Stimulated activated CD4-positive, alpha-beta T cell treated with anti-CD3 and anti-CD28 coated beads, Interleukin-15, amount 100 ng/mL, for 24 hours (primary cell): ENCODE measurements at places on chromosomes 7 and 10.

- no peak for DNase-seq
Measured at GRCh38 chr10:58856508-58857240, 319.8 kb upstream of the PHYHIPL start.

DNA sequence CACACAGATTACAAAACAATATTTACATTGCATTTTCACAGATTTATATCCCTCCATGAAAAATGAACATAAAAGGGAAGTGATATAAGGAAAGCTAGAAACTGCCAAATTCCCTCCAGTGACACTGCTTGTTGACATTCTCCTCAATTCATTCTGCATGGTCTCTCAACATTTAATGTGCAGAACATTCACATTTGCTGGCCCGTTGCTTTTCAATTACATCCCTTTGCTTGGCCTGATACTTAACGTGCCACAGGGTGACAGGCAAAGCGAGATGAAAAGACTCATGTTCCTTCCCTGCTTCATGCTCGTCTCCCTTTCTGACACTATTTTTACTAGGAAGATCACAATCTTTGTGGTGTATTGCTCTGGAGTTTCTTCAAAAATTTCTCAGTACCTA lies 1019.7 kb upstream of the LRRN3 start:
- no peak for DNase-seq

- no peak for DNase-seq
Measured at GRCh38 chr7:111265394-111265793, 174.5 kb downstream of the LRRN3 start.

- no peak for DNase-seq
Measured at GRCh38 chr10:74234569-74234968, 83.5 kb downstream of the ADK start.

GRCh38 chr7:38658921-38659320 lies 27.7 kb upstream of the AMPH start:
- DNase-seq = no peak

DNA sequence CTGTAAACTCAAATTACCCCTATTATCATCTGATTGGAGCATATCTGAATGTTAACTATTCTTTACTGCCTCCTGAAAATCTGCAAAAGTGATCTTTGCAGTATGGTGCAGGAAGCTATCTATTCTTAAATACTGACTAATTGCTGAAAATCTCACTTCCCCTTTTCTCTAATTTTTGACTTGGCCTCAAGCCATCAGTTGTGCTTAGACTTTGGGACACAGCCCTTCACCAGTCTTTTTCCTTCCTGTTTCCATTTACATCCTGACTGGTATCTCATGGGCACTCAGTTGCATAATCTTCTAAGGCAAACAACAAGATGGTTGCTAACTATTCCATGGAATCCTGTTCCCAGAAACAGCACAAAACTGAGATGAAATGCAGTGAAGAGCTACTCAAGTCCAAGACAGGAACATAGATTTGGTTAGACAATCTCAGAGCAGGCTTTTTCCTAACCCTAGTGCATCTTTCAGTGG lies 228.5 kb downstream of the SORCS1 start:
- DNase-seq = no peak

- DNase-seq = peak; percentile 15
Measured at GRCh38 chr7:10940704-10941355, 32.8 kb upstream of the PHF14 start.

- no peak for DNase-seq
Measured at GRCh38 chr7:33650828-33651227, 254.5 kb upstream of the BMPER start.

DNA sequence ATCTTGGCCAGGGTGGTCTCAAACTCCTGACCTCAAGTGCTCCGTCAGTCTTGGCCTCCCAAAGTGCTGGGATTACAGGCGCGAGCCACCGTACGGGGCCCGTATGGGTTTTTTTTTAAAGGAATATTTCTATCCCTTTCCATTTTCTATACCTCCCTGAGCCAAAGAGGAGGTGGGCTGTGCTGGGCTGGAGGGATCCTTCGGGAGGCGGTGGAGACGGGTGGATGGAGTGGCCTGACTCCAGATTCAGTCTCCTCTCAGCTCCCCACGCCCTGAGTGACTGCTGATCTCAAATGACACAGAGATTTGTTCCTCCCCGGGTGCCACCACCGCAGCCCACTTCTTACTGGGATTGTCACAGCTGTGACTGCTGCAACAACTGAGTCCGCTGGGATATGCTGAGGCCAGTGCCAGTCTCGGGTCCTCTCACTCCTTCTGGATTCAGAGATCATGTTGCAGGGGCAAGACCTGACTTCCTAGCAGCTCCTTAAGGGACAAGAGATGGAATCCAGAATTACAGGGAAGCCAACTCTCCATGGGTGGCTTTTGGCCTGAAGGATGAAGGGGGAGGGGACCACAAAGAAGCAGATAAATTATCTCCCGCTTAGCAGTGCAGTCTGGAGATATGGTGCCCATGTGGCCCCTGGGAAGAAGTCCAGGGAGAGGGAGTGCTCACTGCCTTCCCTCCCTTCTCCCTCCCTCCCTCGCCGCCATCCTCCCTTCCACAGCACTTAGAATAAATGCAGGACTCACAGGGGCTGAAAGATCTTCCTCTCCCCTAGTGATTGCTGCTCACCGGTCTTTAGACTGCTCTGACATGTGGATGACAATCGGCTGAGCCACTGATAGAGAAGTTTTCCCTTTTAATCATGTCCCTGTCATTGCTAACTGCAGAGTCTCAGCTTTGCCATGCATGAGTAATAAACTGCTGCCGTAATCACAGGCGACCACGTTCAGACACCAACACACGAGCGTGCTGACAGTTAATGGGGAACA lies 14.3 kb downstream of the GALNT17 start:
- no peak for DNase-seq

DNA sequence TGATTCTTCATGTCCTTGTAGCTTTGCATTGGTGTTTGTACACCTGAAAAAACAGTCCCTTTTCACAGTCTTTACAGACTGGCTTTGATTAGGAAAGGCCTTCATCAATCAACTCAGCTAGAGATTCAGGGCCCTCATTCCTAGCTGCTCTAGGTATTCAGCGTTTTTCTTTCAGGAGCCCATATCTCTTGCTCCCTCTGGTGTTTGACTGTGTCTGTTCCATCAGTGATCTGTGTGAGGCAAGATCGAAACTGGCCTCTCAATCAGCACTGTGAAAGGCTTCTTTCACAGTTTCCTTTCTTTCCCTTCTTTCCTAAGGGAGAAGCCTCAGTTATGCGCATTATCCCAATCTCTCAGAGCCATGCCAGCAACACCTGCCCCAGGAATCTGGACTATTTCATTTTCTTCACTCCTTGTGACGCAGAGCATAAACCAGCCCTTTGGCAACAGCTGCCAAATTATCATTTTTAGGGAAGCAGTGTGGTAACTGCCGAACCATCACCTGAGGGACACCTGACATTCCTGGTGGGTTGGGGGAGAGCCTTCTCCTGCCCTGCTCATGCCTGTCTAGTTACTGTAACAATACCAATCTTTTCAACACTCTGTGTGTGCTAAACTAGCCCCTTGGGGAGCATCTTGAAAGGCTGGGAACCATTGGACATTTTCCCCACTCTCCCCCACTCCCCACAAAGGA lies 75.7 kb upstream of the CCDC71L start:
- DNase-seq = peak; percentile 42

- no peak for DNase-seq
Measured at GRCh38 chr7:139582671-139583155, 59.2 kb downstream of the CLEC2L start.

- peak; percentile 29 for DNase-seq
Measured at GRCh38 chr7:35991511-35992232, 161.4 kb upstream of the EEPD1 start.

GRCh38 chr7:117690147-117690546 lies 183.1 kb downstream of the CTTNBP2 start:
- no peak for DNase-seq

DNA sequence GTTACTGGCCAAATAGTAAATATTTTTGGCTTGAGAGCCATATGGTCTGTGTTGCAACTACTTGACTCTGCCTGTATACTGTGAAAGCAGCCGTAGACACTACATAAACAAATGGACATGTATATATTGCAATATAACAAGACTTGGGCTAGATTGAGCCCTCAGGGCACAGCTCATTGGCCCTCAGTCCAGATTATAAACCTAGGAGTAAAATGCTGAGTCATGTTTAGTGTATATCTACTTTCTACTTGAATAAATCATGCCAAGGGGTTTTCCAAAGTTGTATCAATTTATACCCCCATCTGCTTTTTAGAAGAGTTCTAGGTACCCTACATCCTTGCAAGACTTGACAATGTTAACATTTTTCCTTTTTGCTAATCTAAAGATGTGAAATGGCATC lies 27.4 kb upstream of the POU6F2 start:
- DNase-seq = no peak

DNA sequence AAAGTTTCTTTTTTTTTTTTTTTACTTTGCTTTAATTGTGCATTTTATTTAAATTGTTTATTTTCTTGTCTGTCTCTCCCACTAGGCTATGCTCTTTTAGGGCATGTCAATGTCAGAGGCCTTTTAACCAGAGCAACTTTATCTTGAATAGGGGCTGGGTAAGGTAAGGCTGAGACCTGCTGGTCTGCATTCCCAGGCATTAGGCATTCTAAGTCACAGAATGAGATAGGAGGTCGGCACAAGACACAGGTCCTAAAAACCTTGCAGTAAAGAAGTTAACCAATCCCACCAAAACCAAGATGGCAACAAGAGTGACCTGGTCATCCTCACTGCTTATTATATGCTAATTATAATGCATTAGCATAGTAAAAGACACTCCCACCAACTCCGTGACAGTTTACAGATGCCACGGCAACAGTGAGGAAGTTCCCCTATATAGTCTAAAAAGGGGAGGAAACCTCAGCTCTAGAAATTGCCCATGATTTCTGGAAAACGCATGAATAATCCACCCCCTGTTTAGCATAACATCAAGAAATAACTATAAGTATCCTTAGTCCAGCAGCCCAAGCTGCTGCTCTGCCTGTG lies 47.0 kb upstream of the FRMD4A start:
- DNase-seq = no peak

- no peak for DNase-seq
Measured at GRCh38 chr10:124983321-124983720, 41.4 kb downstream of the ZRANB1 start.

- DNase-seq = no peak
Measured at GRCh38 chr10:3714531-3714930, 70.5 kb downstream of the KLF6 start.
